HS-27A (cell line): ENCODE measurements at places on chromosomes 1 and 21.

DNA sequence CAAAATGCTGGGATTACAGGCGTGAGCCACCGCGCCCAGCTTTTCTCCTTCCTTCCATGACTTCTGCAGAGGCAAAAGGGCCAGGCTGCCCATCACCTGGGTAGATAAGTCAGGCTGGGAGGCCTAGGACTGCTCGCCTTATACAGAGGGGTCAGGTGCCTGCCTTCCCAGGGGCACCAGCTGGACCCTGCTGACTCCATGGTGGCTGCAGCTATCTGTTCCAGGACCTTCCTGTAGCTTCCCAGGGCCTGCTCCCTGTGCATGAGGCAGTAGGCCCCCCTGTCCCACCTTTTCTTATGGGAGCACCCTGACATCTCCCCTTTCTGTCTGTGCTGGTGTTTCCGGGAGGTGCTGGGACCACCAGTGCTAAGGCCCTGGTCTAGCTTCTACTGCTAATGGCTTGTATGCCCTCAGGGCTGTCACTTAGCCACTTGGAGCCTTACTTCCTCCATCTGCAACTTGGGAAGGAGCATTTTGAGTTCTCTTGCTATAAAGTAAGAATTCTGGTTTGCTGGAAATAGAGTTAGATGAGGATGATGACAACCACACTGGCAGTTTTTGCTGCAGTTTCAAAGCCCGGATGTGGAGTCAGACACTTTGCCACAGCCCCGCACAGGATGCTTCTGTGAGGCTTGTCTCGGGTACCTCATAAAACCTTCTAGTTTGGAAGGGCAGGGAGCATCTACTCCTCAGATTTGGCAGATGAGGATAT is 14.4 kb downstream of the SOX13 start:
- DNase-seq, result no peak

DNA sequence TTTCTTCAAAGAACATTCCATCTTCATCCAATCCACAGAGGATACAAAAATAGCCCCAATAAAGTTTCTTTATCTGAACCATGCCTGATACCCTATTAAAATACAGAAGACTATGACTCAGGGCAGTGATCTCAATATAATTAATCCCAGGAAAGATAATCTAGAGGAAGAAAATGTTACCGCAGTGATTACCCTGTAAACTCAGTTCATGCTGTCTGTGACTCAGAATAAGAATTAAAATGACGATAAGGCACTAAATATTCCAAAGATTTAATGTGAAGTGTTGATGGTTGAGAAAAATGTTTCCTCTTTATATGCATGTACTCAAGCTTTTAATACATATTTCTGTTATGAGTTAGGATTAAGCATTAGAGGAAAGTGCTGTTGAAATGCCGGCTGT is 88.6 kb upstream of the LYPLAL1 start:
- DNase-seq, result no peak

DNA sequence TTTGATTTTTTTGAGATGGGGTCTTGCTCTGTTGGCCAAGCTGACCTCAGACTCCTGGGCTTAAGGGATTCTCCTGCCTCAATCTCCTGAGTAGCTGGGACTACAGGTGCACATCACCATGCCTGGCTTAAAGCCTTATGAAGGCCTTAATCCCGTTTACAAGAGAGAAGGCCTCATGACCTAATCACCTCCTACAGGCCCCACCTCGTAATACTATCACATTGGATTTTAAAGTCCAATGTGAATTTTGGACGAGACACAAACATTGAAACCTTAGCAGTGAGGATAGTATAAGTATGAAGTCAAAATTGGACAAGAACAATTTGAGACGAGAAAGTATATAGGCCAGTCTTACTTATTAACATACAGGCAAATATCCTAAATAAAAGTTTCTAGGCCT is 73.9 kb downstream of the MAST2 start:
- DNase-seq, result no peak

GRCh38 chr1:85149805-85150204 is 51.0 kb downstream of the SYDE2 start:
- no peak for DNase-seq

GRCh38 chr21:17537299-17537698 is 24.5 kb downstream of the CXADR start:
- no peak for DNase-seq

DNA sequence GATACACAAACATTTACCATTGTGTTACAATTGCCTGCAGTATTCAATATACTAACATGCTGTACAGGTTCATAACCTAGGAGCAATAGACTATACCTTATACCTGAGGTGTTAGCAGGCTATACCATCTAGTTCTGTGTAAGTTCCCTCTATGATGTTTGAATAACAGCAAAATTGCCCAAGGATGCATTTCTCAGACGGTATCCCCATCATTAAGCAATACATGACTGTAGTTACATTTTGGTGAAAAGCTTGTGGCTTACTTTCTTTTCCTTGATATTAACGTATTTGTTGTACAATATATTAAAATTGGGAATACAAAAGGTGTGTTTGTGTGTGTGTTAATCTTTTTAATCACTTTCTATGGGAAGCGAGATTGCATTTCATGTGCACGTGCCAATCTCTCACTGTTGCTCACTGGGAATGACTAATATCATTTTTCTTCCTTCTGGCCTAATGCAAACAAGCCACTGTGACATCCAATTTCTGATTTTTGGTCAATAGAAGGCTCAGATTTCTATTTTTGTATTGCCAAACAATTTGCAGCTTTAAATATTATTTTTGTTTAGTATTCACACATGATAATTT is 36.7 kb upstream of the WLS start:
- DNase-seq, result no peak

DNA sequence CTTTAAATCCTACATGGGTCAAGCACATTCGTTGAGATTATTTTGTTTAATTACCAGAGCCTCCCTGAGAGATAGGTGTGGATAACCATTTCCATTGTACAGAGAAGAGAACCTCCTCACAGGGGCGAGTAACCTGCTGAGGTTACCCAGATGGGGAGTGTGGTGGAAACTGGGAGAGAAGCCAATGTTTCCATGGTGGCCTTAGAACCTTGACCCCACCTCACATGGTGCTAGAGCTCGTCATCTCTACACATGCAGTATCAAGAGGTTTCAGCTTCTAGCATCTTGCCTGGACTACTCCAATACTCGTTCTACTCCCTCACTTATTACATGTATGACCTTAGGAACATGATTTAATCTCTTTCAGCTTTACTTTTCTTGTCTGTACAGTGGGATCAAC is 4.8 kb downstream of the REG4 start:
- no peak for DNase-seq

DNA sequence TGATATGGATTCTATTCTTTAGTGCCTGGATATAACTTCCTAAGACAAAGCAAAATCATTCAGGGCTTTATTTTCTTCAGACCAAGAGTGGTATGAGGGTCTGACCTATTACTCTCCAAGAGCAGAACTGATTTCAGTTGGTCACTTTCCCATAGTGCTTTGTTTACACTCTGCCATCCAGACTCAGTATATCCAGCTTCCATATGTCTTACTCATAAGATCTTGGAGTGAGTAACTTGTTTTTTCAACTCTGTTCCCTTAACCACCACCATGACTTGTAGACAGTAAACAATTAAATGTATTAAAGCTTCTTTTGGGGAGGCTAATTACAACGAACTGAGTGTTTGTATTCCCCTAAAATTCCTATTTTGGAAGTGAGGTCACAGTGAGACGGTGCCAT is 83.4 kb downstream of the USP24 start:
- peak; percentile 22 for DNase-seq

GRCh38 chr21:25062061-25062460 is 545.2 kb downstream of the MRPL39 start:
- no peak for DNase-seq

DNA sequence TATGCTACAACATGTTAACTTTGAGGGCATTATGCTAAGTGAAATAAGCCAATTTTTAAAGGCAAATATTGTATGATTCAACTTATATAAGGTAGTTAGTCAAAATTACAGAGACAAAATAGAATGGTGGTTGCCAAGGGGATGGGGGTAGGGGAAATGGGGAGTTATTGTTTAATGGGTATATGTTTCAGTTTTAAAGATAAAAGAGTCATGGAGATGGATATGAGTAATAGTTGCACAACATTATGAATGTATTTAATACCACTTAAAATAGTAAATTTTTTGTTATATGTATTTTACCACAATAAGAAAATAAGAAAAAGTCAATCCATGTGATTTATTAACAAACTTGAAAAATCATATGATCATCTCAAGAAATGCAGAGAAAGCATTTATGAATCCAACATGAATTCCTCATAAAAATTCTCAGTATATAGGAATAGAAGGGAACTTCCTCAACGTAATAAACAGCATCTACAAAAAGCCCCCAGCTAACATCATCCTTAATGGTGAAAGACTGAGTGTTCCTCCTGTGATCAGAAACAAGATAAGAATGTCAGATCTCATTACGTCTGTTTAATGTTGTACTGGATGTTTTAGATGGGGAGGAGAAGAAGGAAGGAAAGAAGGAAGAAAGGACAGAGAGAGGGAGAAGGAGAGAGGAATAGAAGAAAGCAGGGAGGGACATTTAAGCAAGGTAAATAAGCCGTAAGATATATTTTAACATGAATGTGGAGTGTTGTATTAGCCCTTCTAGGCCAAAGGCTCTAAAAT is 6.7 kb upstream of the TSEN15 start:
- DNase-seq, result no peak

GRCh38 chr1:119141020-119141424 is 569 bp upstream of the WARS2 start:
- DNase-seq, result no peak

DNA sequence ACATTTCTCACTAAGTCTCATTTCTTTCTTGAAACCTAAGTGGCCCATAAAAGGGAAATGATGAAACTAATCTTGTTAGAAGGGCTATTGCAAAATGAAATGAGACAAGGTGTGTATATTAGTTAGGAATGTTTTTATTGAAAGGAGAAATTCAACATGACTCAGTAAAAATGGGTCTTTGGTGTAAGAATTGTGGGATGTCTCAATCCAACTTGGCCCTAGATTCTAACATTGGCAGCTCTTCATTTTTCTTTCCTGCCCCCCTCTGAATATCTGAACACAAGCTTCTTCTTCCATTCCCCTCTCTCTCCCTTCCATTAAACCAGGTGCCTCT is 26.8 kb upstream of the TARBP1 start:
- DNase-seq, result no peak

GRCh38 chr1:161258439-161259344 is at the start of gene PCP4L1:
Gene PCP4L1, plus strand, starts transcription at chr1:161258745. Its CDS starts 230 bp downstream, at chr1:161258975.
- DNase-seq, result no peak

DNA sequence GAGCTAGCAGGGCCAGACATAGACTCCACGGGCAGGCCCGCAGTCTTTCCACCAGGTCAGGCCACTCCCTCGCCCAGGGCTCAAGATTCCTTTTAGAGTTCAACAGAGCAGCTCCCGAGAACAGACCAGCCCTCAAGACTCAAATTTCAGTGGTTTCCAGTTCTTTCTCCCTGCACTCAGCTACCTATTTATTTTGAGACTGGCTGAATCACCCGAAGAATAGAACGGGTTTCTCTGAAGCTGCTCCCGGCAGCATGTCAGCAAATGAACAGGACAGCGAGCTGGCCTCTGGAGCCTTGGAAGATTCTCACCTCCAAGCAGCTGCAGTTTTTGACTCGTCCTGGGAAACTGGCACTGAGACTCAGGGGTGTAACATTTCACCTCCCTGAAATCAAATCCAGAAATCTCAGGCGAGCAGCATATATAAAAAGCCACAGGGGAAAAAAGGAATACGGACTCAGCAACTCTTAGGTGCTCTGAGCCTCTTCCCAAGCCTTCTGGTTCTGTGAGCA is 177.9 kb downstream of the CLIC6 start:
- no peak for DNase-seq

GRCh38 chr1:172375211-172375631 is 45.3 kb upstream of the C1orf105 start:
- DNase-seq, result no peak
